ENCODE measurements at places on chromosomes 7 and 10.

GRCh38 chr10:78727728-78728127 is 341.0 kb upstream of the ZMIZ1 start:
- DNase-seq: no peak

GRCh38 chr10:97499561-97500296 is 1.0 kb downstream of the UBTD1 start:
- DNase-seq: no peak

- DNase-seq: no peak
These were observed 1.2 kb downstream of the UPP1 start for GRCh38 chr7:48090095-48090805.

DNA sequence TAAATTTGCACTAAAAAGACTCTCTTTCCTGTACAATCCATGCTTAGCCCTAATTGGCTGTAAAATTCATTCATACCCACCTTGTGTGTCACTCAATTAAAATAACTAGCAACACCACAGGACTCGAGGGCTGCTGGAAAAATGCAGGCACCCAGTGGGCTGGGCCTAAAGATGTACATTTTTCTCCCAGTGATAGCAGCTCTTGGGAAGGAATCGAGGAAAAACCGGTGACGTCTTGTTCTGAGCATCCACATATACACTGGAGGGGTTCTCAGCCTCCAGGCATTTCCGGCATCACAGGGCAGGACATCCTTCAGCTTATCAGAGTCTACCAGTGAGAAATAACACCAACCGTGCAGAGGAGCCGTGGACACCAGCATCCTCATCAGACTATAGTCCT is 85.8 kb upstream of the PITRM1 start:
- DNase-seq: no peak

DNA sequence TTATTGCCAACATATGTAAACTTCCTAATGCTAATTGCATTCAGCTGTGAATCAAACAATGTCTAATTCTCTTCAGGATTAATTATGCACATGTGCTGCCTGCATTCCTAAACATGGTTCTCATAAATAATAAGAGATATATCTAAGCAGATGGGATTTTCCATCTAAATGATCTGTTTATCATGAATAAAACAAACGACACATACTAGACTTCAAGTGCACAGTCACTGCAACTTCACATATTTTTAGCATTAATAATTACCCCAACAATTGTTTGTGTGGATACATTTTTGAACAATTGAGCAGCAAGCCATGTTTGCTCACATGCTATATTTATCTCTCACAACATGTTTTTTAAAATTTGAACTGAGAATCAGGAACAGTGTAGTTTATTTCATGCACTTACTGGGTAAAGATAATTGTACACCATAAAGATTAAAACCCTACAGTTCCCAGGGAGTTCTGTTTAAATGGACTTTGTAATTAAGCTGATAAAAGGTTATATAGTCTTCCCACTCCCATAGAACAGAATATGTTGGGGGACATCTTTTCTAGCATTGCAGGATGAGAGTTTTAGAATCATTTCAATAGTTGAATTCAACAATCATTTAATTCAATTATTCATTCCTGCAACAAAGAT is 378.5 kb downstream of the MDFIC start:
- DNase-seq: no peak
